NT2/D1 (cell line): ENCODE measurements at places on chromosomes 12 and 14.

DNA sequence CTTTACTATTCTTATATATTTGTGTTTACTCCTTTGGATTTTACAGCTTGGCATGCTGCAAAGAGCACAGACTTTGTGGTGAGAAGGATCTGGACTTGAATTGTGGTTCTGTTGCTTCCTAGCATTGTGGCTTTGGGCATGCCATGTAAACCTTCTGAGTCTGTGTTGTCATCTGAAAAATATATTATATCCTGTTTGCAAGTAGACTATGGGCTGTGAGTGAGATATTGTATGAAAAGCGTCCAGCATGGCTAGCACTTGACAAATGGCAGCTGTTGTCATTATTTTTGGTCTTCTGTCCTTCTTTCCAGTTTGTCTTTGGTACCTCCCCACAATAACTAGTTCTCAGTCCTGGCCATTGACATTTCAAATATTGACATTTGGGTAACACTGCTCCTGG, 61.8 kb upstream of the DACT1 start:
- DNase-seq: no peak

- DNase-seq: no peak
Observed at GRCh38 chr14:69693145-69693544, 73.8 kb upstream of the SRSF5 start.

- DNase-seq: no peak
Observed at GRCh38 chr14:55578511-55578910, 1.5 kb upstream of the KTN1 start.

DNA sequence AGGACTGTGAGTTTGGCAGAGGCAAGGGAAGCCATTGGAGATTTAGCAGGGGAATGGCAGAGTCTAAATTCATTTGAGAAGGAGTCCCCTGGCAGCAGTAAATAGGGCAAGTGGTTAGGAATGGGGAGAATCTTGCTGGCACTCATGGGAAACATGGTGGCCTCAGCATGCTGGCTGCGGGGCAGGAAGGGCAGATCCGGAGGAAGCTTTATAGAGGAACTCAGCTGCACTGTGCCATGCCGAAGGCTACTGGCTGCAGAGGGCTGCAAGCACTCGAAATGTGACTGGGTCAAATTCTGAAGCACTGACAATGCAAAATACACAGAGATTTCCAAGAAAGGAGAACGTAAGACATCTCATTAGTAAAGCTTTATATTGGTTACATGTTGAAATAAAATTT, 23.9 kb downstream of the CCNK start:
- no peak for DNase-seq

- DNase-seq: no peak
Observed at GRCh38 chr12:49872781-49873181, 29.9 kb upstream of the BCDIN3D start.

DNA sequence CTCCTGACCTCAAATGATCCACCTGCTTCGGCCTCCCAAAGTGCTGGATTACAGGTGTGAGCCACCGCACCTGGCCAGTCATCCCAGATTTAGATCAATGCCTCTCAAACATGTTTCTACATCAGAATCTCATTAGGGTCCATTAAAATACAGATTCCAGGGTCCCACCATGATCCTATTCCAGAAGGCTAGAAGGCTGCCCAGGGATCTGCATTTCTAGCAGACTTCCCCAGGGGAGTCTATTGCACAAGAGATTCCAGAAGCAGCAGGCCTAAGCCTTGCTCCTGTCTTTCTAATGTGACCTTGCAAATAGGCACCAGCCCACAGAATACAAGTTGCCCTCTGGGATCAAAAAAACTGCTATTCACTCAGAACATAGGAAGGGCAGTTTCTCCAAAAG, 81.5 kb downstream of the SCARB1 start:
- no peak for DNase-seq

GRCh38 chr14:94227029-94227428, 52.9 kb downstream of the PPP4R4 start:
- DNase-seq: no peak

DNA sequence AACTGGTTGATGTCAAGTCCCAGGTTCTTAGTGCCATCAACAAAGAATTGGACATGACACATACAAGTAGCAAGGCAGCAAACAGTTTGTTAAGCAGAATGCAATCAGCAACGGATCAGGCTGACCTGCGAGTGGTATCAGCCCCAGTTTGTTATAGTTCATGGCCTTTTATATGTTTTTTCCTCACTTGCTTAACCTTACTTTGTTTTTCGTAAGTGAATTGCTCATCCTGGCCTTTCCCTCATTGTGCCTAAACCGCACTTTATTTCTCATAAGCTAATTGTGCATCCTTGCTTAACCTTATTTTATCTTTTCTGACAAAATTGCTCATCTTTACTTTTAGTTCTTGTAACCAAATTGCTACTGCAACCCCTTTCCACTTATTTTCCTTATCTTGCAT, 4.1 kb downstream of the ETFBKMT start:
- no peak for DNase-seq

- DNase-seq: no peak
Observed at GRCh38 chr12:112828541-112828940, 37.0 kb downstream of the RPH3A start.

- DNase-seq: no peak
Observed at GRCh38 chr12:65533177-65533883, 254.8 kb downstream of the MSRB3 start.

- DNase-seq: no peak
Observed at GRCh38 chr12:110501399-110501751, 536 bp downstream of the VPS29 start.
